ENCODE measurements at places on chromosomes 16 and 17. TPM values are rescaled to one million over a fixed set of nuclear protein-coding genes. Genes with fewer than 3 reads are reported as not detected.

- no peak for DNase-seq
Observed at GRCh38 chr17:21233581-21234347, 19.4 kb downstream of the NATD1 start.

DNA sequence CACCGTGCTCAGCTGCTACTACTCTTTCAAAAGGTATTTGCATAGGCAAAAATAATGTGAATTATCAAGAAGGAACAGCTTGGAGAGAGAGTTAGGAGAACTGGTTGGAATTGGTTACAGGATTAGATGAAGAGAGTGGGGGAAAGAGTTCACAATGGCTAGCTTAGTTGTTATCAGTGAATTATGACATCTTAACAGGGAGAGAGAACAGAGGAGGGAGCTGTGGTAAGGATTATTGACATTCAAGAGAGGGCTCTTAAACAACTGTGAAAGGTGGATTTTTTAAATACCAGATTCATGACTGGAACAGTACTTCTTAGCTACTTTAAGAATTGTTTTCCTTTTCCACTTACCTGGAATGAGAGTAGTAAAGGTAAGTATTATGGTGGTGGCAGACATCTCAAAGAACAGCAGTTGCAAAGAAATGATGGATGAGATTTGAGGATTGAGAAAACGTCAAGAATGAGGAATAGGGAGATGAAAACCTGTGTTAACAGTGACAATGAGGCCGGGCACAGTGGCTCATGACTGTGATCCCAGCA, 43.9 kb upstream of the SLC5A11 start:
- DNase-seq, result no peak

DNA sequence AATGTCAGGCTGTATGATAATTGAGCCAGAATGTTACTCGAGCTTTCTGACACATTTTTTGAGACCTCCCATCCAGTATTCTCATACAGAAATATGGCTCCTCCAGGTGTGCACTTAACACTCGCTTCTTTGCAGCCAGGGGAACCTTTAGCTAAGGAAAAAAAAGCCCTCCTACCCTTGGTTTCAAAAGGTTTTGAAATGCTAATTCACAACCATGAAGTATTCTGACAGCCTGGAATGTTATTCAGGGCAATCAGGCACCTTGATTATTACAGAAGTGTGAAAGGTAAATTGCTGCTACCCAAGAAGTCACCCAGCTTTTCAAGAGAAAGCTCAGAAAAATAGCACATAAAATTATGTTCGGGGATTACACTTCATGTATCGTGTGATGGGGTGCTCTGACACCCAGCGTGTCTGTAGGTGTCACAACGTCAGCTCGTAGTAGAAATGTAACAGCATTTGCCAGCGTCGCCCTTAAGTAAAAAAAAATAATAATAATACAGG, 41.1 kb downstream of the NTN1 start:
- DNase-seq, result no peak

DNA sequence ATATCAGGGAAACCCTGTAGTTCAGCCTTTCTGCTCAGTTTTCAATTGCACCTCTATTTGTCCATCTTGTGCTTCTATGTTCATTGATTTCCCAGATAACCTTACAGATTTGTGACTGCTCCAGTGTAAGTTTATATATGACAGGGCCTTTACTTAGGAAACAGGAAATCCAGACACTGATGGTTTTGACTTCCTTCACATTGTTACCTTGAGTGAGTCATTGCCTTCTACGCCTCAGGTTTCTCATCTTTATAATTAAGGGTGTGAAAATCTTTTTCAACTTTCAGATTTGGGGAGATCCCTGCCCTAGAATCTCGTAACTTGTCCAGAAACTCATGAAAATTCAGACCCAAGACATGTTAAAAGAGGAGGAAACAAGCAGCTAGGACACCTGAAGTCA, 342.4 kb upstream of the TBX2 start:
- no peak for DNase-seq

DNA sequence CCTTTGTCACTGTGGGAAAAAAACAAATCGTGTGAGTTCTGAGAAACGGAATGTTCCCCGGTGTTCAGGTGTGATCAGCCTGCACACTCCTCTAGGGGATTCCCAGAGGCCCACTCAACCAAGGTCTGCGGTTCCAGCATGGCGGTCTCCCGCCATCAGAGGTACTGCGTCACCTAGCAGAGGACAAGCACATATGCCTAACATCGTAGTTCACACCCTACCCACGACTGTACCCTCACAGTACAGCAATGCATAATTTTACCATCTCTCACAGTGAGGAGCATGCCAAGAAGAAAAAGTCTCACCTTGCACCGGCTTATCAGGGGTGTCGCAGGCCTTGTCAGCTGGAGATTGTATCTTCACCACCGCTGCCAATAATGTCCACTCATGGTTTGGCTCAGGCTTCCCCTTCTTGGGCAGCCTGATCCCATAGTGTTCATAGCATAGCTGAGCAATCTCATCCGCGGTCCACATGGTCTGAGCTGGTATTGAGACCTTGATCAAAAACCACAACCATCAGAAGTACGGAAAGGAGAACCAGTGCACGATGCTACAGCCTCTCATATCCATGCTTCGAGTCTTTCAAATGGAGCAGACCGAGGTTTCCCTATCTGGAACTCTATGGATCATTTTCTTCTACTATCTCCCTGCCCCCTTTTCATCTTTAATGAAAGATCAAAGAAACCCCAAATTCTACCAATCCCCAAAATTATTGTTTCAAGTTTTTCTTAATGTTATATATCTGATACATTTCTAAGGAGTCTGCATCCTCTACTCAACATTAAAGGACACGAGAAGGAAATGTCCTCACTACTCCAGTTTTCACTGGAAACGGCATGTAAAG, 2.5 kb downstream of the ADAT1 start:
- no peak for DNase-seq

DNA sequence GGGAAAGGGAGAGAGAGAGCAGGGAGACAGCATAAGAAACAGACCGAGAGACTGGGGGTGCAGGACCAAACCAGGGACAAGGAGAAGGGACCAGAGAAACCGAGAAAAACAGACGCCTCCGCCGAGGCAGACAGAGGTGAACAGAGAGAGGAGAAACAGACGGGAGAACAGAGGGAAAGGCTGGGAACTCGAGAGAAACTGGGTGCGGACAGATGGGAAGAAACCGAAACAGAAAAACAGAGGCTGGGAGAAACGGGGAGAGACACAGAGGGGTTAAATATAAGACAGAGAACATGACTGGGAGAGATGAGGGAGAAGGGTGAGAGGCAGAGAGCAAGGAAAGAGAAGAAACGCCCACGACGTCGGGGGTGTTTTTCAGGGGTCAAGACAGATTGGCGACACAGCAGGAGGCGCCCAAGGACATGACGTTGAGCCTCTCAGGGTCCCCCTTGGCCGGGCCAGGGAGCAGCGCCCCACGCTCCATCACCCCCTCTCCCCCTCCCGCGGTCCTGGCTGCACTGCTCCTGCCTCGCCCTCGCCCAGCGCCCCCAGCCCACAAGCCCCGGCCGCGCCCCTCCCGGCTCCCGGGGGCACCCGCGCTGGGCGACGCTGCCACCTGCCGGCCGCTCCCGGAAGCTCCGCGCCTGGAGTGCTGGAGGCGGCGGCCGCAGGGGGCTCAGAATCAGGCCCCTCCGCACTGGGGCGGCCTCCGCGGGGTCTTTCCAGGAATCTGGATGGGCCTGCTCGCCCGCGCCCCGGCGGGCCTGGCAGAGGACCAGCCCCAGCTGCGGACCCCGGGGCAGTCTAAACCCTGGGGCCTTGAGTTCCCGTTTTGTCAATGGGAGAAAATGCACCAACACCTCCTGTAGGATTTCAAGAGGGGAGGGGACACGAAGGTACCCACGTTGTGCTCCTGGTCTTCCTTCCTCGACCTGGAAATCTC, 1.3 kb upstream of the TMEM92 start:
- DNase-seq, result peak; percentile 85

The ALOX12 gene
- total RNA-seq, result 1.9 TPM

Data from H9 (cell line).